Stimulated activated CD8-positive, alpha-beta memory T cell treated with anti-CD3 and anti-CD28 coated beads, Interleukin-2, amount 100 ng/mL, for 1 hour (primary cell): ENCODE measurements at places on chromosomes 16 and 17.

GRCh38 chr17:81666092-81666341 is 388 bp downstream of the OXLD1 start:
- DNase-seq: no peak

DNA sequence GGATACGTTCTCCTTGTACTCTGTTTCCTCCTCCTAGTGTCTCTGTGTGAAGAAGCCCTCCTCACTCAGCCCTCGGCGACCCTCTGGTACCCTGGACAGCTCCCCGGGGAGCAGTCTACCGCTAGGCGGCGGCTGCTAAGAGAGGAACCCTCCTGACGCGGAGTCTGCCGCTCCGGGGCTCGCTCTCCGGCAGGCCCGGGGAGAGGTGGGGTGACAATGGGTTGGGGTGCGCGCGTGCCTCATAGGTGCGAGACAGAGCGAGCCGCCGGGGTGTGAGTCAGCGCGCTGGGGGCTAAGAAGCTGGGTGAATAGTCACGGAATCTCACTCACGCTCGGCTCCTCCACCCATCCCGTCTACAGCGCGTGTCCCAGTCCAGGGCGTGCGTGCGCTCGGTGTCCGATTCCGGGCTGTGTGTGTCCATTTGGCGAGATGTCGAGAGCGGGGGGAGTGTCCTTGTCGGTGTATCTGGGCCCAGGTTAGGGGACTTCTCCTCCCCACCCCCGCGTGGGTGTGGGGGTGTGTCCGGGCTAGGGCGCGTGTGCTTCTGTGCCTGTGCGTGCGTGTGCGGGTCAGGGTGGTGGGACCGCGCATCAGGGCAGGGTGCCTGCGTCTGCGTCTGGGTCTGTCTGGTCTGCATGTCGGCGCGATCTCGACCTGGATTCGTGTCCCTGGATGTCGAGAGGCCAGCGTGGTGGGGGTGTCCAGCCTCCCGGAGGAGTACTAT is 577 bp upstream of the HS3ST2 start:
- DNase-seq: no peak

GRCh38 chr17:28120766-28121165 is 78.3 kb downstream of the NLK start:
- DNase-seq: no peak

DNA sequence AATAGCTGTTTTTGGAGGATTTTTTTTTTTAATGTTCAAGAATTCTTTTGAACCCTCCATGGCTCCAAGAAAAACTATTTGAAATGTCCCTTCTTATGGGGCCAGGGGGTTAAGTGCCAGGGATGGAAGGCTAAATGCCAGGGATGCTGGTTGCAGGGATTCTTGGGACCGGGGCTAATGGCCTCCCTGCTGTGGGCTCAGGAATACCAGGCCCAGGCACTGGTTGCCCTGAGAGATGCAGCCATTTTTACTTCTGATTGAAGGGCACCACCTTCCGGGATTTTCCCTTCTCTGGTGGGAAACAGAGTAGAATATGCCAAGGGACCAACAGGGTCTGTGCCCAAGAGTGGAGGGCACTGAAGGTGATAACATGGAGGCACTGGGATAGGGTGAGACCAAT is 10.9 kb upstream of the KAT7 start:
- DNase-seq: no peak

- DNase-seq: no peak
Observed at GRCh38 chr17:9104370-9105041, 83.2 kb downstream of the NTN1 start.

DNA sequence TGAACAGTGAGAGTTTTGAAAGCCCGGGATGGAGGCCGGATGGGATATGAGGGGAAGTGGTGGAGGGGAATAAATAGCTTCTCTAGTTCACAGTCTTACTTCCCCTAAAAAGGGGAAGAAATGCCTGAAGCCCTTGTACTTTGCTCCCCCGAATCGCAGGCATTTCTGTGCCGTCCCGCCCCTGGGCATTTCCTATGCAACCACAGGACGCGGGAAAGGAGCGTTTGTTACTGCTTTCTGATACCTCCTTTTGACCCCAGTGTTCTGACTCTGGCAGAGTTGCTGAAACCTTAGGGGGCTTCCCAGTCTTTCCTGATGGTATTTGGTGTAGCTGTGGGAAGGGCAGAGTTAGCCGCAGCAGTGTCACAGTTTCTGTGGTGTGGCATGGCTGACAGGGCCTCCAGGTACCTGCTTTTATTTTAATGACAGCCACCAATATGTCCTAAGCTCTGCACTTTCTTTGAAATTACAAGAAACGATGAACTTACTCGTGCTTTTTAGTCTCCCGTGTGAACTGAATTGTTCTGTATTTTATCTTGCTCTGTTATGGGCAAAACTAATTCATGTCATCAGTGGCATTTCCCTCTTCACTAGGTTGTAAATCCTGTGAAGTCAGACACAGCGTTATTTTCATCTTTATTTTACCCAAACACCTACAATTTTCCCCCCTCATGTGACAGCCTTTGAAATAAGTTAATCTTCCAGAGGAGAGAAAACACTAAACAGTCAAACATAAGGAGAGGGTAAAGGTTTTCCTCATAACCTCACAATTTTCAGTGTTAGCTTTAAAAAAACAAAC is 27.1 kb downstream of the USP10 start:
- no peak for DNase-seq

DNA sequence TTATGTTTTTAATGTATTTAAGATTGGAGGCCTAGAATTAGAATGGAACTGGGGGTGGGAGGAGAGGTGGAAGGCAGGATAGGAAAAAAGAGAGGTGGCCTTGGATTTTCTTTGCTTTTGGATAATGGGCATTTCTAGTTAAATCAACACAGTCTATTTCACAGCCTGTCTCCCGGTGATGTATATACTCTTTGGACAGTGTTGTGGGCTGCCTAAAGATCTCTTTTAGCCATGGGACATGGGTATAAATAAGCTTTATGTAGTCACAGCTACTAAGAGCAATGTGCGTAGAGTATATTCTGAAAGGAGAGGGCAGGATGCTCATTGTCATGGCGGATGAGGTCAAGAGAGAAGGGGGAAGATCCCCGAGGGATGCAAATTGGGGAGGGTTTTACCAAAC is 1084.4 kb upstream of the RBFOX1 start:
- DNase-seq: no peak

DNA sequence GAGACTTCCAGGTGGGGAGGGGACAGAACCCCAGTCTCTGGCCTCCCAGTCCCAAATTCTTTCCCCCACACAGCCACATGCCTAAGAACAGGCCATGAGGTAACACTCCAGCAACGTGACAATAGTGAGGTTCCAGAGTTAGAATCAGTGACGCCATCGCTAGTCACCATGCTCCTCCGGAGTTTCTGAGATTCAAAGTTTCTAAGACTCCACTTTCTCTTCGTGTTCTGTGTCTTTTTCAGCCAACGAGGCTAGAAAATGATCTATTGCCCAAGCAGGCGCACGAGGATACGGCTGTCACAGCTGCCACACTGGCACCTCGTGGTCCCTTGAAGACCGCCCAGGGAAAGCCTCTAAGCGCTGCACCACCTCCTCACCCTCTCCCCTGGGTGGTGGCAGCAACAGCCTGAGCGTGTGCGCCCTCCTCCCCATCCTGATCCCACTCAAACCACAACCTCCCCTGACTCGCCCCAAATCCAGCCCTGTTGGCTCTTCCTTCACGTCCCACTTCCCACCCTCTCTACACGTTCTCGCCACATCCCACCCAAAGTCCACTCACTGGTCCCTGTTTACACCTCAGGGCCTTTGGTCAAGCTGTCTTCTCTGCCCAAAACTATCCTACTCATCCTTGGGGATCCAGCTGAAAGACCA is 1.0 kb downstream of the MCRIP1 start:
- DNase-seq: no peak

GRCh38 chr16:65950211-65950610 is 416.3 kb upstream of the CDH5 start:
- no peak for DNase-seq
